ENCODE measurements at places on chromosomes 16 and 17.
A peak's percentile ranks its signal among the peaks of the same experiment; 100 is the strongest.

DNA sequence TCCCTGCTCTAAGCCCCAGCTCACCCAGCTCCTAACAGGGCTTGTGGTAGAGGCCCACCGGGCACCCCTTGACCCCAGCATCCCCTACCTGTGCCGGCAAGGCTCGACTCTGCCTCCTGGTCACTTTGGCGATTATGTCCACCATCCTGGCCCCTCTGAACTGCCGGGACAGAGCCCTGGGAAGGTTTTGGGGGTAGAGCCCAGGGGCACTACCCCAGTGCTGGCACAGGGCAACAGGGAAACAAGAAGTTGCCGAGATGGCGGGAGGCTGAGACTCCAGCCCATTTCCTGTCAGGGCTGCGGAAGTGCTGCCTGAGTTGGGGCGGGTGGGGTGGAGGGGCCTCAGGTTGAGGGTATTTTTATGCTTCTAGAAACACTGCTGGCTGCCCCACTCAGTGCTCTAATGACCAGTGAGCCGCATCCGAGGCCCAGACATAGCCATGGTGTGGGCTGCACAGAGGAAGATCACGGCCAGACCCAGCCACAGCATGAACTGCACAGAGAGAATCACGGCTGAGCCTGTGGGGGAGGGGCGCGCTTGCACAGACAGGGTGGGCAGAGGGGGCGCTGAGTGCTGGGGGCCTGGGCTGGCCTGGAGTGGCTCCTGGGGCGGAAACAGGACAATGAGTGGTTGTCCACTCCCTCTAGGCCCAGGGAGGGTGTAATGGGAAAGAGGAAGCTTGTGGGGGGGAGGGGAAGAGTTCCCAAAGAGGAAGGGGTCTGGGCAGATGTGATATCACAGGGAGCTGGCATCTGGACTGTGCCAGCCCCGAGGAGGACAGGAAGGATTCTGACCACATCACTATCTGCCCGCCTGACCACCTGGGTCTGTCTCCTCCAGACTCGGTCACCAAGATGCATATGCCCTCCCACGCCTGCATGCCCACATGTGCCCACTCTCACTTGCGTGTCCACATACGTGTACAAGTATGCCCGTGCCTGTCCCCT is 22.3 kb downstream of the ARHGAP27 start:
- DNase-seq = no peak

DNA sequence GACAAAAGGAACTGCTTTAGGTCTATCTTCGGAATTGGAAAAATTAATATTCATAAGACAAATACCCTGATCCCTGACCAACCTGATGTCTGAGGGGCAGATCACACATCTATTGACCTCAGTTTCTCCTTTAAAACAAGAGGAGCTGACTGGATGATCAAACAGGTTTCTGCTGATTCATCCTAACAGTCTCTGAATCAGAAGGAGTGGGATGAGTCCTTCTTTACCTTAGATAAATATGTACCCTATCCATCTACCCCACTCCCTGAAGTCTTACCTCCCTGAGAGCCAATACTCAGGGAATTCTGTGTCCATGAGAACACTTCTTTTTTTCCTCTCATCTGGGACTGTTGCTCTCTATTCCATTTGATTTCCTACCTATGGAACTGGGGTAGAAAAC is 80.3 kb upstream of the CRHR1 start:
- DNase-seq = no peak

DNA sequence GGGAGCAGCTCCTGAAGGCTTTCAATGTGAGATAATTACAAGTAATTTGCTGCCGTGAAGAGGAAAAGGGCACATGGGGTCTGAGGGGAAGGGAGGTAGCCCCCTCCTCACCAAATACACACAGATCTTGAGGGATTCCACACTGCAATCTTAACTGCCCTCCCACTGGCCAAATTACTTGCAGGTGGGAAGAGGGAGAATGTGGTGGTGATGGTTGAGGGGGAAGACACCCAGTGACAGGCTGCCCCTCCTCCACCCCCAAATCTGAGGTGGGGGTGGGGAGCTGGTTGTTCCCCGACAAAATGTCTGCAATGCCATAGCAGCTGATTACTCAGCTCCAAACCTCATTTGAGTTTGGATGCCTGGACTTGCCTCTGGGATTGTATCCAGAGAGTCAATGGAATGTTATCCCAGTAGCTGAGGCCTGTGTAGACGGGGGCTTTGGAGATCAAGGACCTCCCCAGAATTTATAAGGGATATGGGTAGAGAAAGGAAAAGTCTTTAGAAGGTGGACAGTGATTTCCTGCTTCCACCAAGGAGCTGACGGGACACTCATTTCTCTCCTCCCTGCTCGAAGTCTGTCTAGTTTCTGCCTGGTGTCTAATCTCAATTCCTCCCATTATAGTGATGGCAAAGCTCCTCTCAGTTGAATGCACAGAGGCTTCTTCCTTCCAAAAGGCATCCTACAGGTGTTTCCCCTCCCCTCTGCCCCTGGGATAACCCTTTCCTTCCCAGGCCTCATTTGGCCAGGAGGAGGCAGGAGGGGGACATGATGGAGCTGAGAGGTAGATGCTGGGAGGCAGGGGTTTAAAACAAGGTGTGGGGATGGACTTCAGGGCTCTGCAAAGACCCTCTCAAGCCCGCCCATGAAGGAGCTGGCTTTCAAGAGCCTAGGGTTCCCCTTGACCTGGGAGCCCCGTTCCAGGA is 8.7 kb downstream of the DLX4 start:
- no peak for DNase-seq

DNA sequence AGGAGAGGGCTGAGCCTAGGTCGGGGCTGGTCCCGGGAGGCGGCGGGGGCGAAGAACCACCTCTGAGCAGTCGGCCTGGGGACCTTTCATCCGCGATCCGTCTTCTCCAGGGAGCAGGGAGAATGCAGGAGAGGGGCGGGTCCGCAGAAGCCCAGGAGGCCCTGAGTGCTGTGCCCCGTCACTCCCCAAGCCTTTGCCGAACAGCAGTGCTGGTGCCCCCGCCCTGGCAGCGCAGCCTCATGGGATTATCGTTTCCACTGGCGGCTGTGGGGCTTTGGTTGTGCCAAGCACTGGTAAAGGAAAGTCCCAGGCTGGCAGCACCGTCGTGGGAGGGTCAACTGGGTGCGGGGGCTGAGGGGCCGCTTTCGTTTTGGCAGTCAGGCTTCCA is 631 bp downstream of the TBL3 start:
- no peak for DNase-seq

DNA sequence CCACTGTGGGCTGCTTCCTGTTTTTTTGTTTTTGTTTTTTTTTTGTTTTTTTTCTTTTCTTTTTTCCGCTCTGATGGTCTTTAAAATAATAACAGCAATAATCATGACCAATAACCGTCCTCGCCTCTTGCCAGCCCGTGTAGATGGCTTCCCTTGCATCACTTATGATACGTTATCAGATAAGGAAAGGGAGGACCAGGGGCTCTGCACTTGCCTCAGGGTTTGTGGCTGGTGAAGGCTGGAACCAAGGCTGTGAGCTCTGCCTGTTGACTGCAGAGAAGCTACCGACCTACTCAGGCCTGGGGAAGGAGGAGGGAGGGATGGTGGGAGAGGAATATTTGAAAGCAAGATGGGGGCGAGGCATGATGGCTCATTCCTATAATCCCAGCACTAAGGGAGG is 114.0 kb upstream of the SDK2 start:
- DNase-seq = no peak

- no peak for DNase-seq
These were observed 8.6 kb downstream of the SLC7A5 start for GRCh38 chr16:87860553-87861299.

- DNase-seq = peak; percentile 14
These were observed 200.8 kb downstream of the PRKCB start for GRCh38 chr16:24036614-24037013.
